ENCODE measurements at places on chromosomes 2 and 18. TPM values are rescaled to one million over a fixed set of nuclear protein-coding genes. Genes with fewer than 3 reads are reported as not detected.

CLIP4 gene
- 31.4 TPM for total RNA-seq

COX7A2L gene
- total RNA-seq: 98.4 TPM

NBEAL1 gene
- total RNA-seq: 16.4 TPM

SP140 gene
- total RNA-seq: 0.47 TPM

ERICH2 gene
- total RNA-seq: 1.2 TPM

ANO7 gene
- total RNA-seq: 1.1 TPM

ZBTB7C gene
- total RNA-seq: 2.1 TPM
